ENCODE measurements at places on chromosomes 4 and X. TPM values are rescaled to one million over a fixed set of nuclear protein-coding genes. Genes with fewer than 3 reads are reported as not detected.

Gene TACR3
- not detected for total RNA-seq

Gene NALF2
- total RNA-seq: 0.28 TPM

Gene ASB11
- total RNA-seq: not detected

Gene POU3F4
- 0.08 TPM for total RNA-seq

Gene FSTL5
- total RNA-seq: not detected

Gene SPANXC
- not detected for total RNA-seq

Gene RNF175
- total RNA-seq: not detected

Gene ZNF827
- total RNA-seq: 36.0 TPM

Gene RPA4
- total RNA-seq: 1.4 TPM

Gene AWAT2
- total RNA-seq: not detected

Gene PNCK
- total RNA-seq: 0.51 TPM

DNA sequence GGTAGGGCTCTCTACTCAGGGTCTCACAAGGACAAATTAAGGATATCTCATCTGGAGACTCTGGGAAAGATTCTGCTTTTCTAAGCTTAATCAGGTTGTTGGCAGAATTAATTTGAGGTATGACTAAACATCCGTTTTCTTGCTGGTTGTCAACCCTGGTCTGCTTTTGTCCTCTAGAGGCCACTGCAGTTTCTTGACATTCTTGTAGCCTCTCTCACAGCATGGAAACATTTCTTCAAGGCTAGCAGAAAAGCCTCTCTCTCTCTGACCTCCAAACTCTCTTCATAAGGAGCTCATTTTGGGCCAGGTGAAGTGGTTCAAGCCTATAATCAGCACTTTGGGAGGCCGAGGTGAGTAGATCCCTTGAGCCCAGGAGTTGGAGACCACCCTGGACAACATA lies 749.5 kb upstream of the PCDH7 start:
- H3K36me3 ChIP-seq: no peaks in the 10 kb centered on the region
- no peak overlapping the region for H3K27ac ChIP-seq
- no peaks in the 10 kb centered on the region for H3K4me1 ChIP-seq
- no peak overlapping the region for H3K4me3 ChIP-seq
- DNase-seq: no peak

DNA sequence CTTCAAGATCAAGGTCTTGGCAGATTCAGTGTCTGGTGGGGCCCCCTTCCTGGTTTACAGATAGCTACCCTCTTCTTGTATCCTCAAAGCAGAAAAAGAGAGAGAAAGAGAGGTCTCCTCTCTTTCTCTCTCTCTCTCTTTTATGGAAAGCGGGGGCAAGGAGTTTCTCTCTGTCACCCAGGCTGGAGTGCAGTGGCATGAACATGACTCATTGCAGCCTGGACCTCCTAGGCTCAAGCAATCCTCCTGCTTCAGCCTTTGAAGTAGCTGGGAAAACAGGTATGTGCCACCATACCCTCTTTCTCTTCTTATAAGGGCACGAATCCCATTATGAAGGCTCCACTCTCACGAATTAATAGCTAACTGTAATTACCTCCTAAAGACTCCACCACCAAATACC lies 20.2 kb downstream of the RAB9B start:
- no peak overlapping the region for H3K4me3 ChIP-seq
- no peaks in the 10 kb centered on the region for H3K36me3 ChIP-seq
- H3K27me3 ChIP-seq: no peaks in the 10 kb centered on the region
- H3K4me1 ChIP-seq: peaks cover 1% of the 10 kb centered on the region
- H3K27ac ChIP-seq: no peak overlapping the region
- no peak for DNase-seq

DNA sequence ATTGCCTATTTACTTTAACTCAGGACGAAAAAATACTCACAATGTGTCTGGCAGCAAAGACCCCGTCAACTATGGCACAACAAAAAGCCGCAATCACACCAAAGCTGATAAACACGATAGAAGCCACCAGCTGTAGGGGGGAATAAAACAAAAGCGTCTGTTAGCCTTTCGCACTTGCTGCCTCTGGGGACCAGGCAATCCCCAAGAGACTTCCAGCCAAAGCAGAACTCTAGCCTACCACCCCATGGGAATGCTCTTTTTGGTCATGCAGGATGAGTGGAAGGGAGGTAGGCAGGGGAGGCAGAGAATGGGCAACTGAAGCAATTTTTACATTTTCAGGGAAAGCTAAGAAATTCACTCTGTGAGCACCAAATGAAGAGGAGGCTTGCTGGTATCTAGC lies 20.1 kb downstream of the TMEM255A start:
- DNase-seq: no peak
- no peak overlapping the region for H3K27ac ChIP-seq
- H3K4me3 ChIP-seq: no peak overlapping the region
- no peaks in the 10 kb centered on the region for H3K4me1 ChIP-seq
- no peaks in the 10 kb centered on the region for H3K27me3 ChIP-seq

GRCh38 chr4:74794382-74795010 lies at the start of gene BTC:
Gene BTC (minus strand): TSS chr4:74794523. CDS start chr4:74794325, 198 bp downstream.
- H3K36me3 ChIP-seq: no peaks in the 10 kb centered on the region
- H3K27ac ChIP-seq: no peak within 1 kb of the TSS
- peak within 1 kb of the TSS; percentile 58 for H3K4me3 ChIP-seq
- H3K27me3 ChIP-seq: no peaks in the 10 kb centered on the region
- DNase-seq: peak; percentile 39

DNA sequence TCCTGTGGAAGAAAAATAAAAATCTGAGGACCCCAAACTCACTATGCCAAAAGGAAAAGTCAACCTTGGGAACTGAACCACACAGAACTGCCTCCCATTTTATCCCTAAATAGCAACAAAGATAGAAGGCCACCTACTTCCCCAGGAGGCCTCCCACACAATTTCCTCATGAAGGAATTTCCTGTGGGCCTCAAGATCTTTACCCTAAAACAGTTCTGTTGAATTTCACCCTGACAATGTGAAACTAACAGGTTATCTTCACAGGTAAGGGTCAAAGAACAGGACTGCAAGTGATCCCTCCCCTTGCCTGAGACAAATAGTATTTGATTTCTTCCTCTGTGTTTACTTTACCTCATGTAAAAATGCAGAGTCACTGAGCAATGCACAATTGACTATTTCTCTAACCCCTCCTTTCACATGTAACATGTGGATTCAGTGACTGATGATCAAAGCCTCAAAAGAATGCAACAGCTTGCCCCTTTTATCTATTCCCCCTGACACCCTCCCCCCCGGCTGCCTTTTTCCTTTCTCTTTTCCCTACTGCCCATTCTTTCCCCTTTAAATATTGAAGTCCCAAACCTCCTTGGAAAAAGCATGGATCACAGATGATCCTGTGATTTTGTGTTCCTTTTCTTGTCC lies 33.3 kb downstream of the MEPE start:
- DNase-seq: no peak
- H3K27me3 ChIP-seq: no peaks in the 10 kb centered on the region
- no peaks in the 10 kb centered on the region for H3K36me3 ChIP-seq
- no peaks in the 10 kb centered on the region for H3K4me1 ChIP-seq
- no peak overlapping the region for H3K27ac ChIP-seq

- DNase-seq: no peak
- H3K36me3 ChIP-seq: no peaks in the 10 kb centered on the region
- no peaks in the 10 kb centered on the region for H3K27me3 ChIP-seq
- peaks cover 3% of the 10 kb centered on the region for H3K4me1 ChIP-seq
Observed at GRCh38 chr4:39636531-39637184, 2.0 kb downstream of the SMIM14 start.

- peaks cover 2% of the 10 kb centered on the region for H3K4me1 ChIP-seq
- no peak overlapping the region for H3K4me3 ChIP-seq
- no peaks in the 10 kb centered on the region for H3K36me3 ChIP-seq
- H3K27ac ChIP-seq: no peak overlapping the region
Observed at GRCh38 chrX:119190831-119191230, 45.3 kb upstream of the PGRMC1 start.

DNA sequence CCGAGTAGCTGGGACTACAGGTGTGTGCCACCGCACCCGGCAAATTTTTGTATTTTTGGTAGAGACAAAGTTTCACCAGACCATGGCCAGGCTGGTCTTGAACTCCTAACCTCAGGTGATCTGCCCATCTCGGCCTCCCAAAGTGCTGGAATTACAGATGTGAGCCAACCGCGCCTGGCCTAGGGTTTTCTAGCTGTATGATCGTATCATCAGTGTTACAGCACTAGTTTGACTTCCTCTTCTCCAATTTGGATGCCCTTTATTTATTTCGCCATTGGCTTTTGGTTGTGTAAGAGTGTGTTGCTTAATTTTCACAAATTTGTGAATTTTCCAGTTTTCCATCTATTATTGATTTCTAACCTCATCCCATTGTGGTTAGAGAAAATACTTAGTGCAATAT lies 5.2 kb downstream of the TKTL1 start:
- no peak overlapping the region for H3K27ac ChIP-seq
- H3K4me3 ChIP-seq: no peak overlapping the region
- no peaks in the 10 kb centered on the region for H3K27me3 ChIP-seq

DNA sequence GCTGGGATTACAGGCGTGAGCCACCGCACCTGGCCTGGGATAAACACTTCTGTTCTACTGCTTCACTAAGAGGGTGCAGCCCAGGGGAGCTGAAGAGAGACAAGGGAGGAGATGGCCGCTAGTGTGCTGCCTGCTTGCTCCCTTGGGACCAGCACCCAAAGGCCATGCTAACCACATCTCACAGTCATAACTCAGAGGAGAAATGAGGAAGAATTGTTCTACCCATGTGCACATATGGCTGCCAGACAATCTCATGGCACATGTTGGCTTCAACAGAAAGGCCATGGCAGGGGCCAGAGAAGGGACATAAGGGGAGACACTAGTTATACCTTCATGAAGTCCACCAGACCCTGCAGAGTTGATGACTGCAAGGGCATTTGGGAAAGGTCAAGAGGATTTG lies 22.4 kb downstream of the CLDN22 start:
- no peaks in the 10 kb centered on the region for H3K27me3 ChIP-seq
- H3K27ac ChIP-seq: no peak overlapping the region
- no peaks in the 10 kb centered on the region for H3K36me3 ChIP-seq

- no peaks in the 10 kb centered on the region for H3K36me3 ChIP-seq
- no peaks in the 10 kb centered on the region for H3K27me3 ChIP-seq
- no peak overlapping the region for H3K4me3 ChIP-seq
- H3K4me1 ChIP-seq: peaks cover 2% of the 10 kb centered on the region
- DNase-seq: no peak
Observed at GRCh38 chr4:73776321-73776729, 36.0 kb downstream of the CXCL8 start.

GRCh38 chr4:188145601-188146000 lies 6.4 kb downstream of the TRIML1 start:
- H3K27me3 ChIP-seq: no peaks in the 10 kb centered on the region
- DNase-seq: no peak
- no peaks in the 10 kb centered on the region for H3K4me1 ChIP-seq
- H3K4me3 ChIP-seq: no peak overlapping the region
- H3K27ac ChIP-seq: no peak overlapping the region
- no peaks in the 10 kb centered on the region for H3K36me3 ChIP-seq

GRCh38 chrX:10514891-10515290 lies 105.5 kb downstream of the MID1 start:
- no peak for DNase-seq
- H3K27ac ChIP-seq: no peak overlapping the region
- H3K27me3 ChIP-seq: no peaks in the 10 kb centered on the region
- no peak overlapping the region for H3K4me3 ChIP-seq

- H3K27me3 ChIP-seq: no peaks in the 10 kb centered on the region
- DNase-seq: no peak
- H3K27ac ChIP-seq: no peak overlapping the region
- H3K4me1 ChIP-seq: no peaks in the 10 kb centered on the region
Observed at GRCh38 chr4:71163317-71163716, 169.9 kb downstream of the DCK start.

GRCh38 chr4:179112441-179113170 lies 1670.4 kb upstream of the AGA start:
- no peaks in the 10 kb centered on the region for H3K36me3 ChIP-seq
- H3K4me1 ChIP-seq: no peaks in the 10 kb centered on the region
- H3K27ac ChIP-seq: no peak overlapping the region
- DNase-seq: no peak
- H3K4me3 ChIP-seq: no peak overlapping the region
- H3K27me3 ChIP-seq: no peaks in the 10 kb centered on the region

DNA sequence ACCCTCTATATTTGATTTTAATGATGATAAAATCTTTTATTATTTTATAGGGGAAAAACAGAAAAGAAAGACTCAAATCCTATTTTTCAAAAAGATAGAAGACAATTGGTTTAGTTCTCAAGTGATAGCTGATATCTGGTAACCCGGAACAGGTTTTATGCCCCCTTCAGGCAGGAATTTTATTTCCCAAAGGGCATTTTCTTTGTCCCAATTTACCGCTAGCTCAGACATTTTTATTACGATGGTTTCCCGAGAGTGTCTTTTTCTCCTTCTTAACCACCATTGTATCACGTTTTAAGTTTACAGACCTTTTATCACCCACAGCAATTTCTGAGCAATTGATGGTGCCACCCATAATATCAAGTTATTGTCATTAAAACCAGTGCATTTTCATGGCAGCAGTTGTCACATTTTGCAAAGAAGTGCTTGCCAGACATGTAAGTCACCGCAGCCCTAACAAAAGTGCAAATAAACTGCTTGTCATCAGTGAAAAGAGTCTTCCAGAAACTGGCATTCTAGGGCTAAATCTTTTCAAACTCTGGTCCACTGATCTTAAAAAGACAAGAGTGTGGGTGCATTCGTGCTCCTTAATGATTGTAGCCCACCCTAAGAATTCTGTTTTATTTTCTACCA lies 204.8 kb upstream of the VCX start:
- no peak overlapping the region for H3K27ac ChIP-seq
- H3K4me3 ChIP-seq: no peak overlapping the region
- no peaks in the 10 kb centered on the region for H3K27me3 ChIP-seq
- H3K4me1 ChIP-seq: no peaks in the 10 kb centered on the region

- no peak overlapping the region for H3K27ac ChIP-seq
- no peak overlapping the region for H3K4me3 ChIP-seq
- no peaks in the 10 kb centered on the region for H3K36me3 ChIP-seq
- no peaks in the 10 kb centered on the region for H3K27me3 ChIP-seq
- DNase-seq: no peak
- no peaks in the 10 kb centered on the region for H3K4me1 ChIP-seq
Observed at GRCh38 chrX:18297251-18297650, 57.2 kb downstream of the SCML2 start.

GRCh38 chr4:1291091-1291490 lies 1.4 kb downstream of the MAEA start:
- H3K4me3 ChIP-seq: peak overlapping the region; percentile 97
- peaks cover 27% of the 10 kb centered on the region for H3K4me1 ChIP-seq
- no peaks in the 10 kb centered on the region for H3K27me3 ChIP-seq
- DNase-seq: no peak

- H3K27ac ChIP-seq: no peak overlapping the region
- H3K4me1 ChIP-seq: no peaks in the 10 kb centered on the region
- no peaks in the 10 kb centered on the region for H3K36me3 ChIP-seq
- H3K27me3 ChIP-seq: no peaks in the 10 kb centered on the region
Observed at GRCh38 chrX:103913356-103914020, 48.9 kb upstream of the TMSB15B start.

- no peaks in the 10 kb centered on the region for H3K36me3 ChIP-seq
- DNase-seq: no peak
Observed at GRCh38 chr4:68490826-68491457, 43.7 kb downstream of the TMPRSS11E start.

GRCh38 chr4:23412701-23413100 lies 477.1 kb downstream of the PPARGC1A start:
- no peaks in the 10 kb centered on the region for H3K27me3 ChIP-seq
- no peaks in the 10 kb centered on the region for H3K36me3 ChIP-seq
- no peaks in the 10 kb centered on the region for H3K4me1 ChIP-seq

Data from ovary (tissue), 10 donors.